Stimulated activated CD4-positive, alpha-beta T cell treated with anti-CD3 and anti-CD28 coated beads, Interleukin-15, amount 100 ng/mL, for 1 hour (primary cell): ENCODE measurements at places on chromosomes 7 and 10.

GRCh38 chr10:7606951-7607404 lies 59.8 kb downstream of the ITIH5 start:
- no peak for DNase-seq

- peak; percentile 52 for DNase-seq
Observed at GRCh38 chr7:1922071-1922869, 252.2 kb downstream of the ELFN1 start.

DNA sequence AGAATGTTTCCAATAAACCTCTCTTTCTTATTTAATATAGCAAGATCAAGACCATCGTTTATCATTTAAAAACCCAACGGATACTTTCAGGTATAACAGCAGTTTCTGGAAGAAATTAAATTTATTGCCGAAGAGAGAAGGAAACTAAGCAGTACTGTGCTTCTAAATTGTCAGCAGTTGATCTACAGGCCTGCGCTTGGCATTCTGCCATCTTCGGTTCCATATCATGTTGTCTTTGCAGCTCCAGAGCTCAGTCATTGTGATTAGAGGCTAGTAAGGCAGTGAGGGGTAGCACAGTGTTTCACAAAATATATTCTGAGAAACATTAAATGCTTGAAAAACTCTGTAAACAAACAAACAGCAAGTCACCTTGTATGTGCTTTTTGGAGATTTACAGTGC lies 301.3 kb downstream of the REEP3 start:
- DNase-seq: no peak

- no peak for DNase-seq
Observed at GRCh38 chr7:134703782-134704181, 57.1 kb downstream of the BPGM start.

- no peak for DNase-seq
Observed at GRCh38 chr7:131616487-131617200, 60.2 kb upstream of the PODXL start.

DNA sequence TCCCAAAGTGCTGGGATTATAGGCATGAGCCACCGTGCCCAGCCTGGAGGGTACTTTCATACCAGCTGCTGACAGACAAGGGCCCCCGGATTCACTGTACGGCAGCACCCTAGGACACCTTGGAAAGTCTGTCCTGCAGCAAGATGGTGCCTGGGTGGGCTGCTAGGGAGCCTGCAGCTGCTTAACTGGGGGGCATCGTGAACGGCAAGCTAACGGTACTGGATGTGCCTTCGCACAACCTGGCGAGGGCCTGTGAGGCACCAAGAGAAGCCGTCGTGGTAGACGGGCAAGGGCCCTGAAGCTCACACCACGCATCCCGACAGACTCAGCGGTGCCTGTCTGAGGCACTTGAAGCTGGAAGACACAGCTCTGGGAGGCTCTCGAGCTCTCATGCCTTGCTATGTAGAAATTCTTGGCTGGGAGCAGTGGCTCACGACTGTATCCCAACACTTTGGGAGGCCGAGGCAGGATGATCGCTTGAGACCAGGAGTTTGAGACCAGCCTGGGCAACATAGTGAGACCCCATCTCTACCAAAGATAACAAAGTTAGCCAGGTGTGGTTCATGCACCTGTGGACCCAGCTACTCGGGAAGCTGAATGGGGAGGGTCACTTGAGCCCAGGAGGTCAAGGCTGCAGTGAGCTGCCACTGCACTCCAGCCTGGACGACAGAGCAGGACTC lies 9.4 kb downstream of the BRAT1 start:
- DNase-seq: no peak

GRCh38 chr10:117186832-117187615 lies 10.3 kb upstream of the KCNK18 start:
- no peak for DNase-seq
